ENCODE measurements at places on chromosomes 2 and 18.

DNA sequence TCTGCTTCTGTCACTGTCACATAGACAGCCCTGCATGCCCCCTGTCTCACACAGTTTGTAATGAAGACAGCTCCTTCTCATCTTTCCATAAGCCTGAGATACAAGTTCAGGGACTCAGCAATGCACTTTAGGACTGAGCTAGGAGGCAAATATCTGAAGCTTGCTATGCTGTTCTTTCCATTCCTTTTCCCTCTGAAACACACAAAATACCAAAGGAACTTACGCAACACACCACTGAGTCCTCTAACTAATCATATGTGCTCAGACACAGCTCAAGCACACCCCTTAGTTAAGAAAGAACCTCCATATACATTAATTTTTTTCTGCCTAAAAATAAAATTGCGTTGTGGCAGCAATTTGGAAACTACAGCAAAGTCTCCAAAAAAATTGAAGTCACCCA is 17.9 kb downstream of the SERPINB8 start:
- DNase-seq, result no peak

- peak; percentile 42 for DNase-seq
Observed at GRCh38 chr18:36187193-36187825, at the start of gene MOCOS. TSS of gene MOCOS (plus strand) at chr18:36187497. CDS start at chr18:36187540, 43 bp downstream.

DNA sequence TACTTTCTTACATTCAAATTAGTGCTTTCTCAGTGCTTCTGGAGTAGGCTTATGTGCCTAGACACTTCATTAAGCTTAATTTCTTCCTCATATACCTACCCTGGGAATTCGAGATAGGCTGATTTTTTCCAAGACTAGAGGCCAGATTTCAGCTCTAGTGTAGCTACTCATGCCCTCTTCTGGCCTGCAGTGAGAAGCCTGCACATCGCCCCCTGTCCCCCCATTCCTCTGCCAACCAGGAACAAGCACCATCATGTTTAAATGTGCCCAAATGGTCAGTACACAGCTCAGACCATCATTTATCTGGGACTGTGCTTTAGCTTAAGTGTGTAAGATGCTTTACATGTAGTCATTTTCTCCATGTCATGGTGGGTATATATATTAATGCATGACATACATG is 1218.8 kb upstream of the LRRTM1 start:
- DNase-seq, result no peak

DNA sequence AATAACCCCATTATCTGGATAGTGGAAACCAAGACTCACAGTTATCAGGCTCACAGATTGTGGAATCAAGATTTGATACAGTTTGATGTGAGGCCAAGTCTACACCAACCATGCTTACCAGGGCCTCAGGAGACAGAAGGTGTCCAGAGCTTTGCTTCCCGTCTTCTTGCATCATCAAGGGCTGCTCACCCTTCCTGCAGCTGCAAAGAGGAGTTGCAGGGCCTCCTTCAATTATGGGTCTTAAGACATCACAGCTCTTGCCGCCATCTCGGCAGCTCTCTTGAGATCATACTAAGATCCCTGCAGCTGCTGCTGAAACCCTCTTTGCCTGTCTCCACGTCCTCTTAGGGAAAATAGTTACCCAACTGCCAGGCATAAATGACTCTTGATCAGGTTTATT is 176.0 kb downstream of the MGAT5 start:
- DNase-seq, result no peak
